ENCODE measurements at places on chromosomes 7 and 10.
A peak's percentile ranks its signal among the peaks of the same experiment; 100 is the strongest.

DNA sequence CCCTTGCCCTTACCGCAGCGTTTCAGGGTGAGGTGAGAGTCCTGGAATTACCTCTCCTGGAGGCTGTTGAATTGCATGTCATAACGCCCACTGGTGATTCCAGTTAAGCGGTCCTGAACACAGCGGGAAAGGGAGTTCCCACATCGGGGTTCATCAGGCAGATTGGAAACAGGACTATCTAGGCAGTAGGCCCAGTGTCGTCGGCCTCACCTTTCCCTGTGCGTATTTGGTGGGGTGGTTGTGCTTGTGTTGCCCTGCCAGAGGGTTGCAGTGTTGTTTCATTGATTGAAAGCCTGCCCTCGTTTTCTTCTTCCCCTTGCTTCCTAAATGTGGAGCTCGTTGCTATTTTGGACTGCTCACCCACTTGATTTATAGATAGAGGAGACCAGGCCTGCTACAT, 10.6 kb upstream of the SUN1 start:
- no peak for DNase-seq

GRCh38 chr10:79053081-79053434, 15.7 kb upstream of the ZMIZ1 start:
- no peak for DNase-seq

DNA sequence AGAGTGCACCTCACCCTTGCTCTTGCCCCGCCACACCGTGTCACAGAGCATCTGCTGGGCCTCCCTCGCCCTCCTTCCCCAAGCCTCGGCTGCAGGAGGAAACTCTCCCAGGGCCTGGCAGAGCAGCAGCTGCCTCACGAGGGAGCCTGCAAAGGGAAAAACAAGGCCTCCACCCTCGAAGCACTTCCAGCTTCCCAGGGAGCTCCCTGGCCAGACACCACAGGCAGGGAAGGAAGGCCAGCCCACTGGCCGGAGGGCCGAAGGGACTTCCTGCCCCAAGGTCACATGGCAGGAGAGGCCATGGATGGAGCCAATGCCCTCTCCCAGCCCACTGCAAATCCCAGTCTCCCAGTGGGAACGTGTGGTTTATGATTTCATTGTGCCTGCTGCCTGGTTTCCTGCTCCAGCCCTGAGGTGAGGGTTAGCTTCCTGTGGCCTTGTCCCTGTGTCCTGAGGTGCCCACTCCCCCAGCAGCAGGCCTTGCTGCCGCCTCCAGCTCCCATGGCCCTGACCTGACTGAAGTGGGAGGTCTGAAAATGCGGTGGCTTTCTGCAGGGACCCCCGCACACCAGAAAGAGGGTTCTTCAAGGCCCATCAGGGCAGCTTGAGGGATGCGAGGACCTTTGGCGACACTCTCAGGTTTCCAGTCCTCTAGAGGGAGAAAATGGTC, 100.5 kb upstream of the PPIF start:
- peak; percentile 38 for DNase-seq

DNA sequence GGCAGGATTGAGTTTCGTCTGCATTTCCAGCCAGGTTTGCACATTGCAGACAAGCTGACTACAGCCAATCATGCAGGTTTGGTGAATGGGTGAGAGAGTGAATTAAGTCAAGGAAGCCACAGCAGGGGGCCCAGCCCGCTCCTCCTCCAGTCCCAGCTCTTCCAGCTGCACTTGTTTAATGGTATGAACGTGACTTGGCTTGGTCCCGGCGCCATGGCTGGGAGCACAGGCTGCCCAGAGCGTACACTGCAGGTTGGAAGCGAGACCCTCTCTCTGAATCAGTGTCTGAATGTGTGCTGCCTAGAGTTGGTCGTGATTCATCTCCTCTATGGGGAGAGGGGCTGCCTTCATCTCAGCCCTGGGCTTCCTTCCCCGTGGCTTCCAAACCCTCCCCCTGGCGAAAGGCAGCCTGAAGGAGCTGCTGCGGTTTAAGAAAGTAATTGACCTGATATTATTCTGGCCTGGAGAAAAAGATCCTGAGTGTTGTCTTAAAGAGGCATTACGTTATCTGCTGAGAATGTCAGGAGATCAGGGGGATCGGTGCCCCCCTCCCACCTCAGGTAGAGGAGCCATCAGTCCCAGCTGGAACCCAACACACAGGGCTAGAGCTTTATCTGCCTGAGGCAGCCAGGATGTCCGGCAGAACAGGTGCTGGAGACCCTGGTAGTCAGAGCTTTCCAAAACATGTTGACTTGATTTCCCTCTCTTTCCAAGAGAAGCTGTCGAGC, 132.1 kb downstream of the COL26A1 start:
- DNase-seq: no peak

DNA sequence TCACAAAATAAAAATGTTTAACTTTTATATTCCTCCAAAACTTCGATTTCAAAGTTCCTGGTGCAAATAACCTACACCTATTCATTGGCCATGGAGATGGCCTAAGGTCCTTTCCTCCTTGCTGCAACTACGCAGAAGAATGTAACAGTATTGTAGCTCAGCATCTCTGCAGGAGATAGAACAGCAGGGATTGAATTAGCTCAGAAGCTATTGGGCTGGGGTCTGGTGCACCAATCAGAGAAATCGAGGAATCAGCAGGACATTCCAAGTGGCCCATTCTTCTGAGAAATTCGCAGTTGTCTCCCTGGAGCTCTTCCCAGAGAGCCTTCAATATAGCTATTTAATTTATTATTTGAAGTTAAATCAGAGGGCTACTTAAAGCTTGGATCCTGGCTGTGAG, 560.6 kb downstream of the GATA3 start:
- no peak for DNase-seq

DNA sequence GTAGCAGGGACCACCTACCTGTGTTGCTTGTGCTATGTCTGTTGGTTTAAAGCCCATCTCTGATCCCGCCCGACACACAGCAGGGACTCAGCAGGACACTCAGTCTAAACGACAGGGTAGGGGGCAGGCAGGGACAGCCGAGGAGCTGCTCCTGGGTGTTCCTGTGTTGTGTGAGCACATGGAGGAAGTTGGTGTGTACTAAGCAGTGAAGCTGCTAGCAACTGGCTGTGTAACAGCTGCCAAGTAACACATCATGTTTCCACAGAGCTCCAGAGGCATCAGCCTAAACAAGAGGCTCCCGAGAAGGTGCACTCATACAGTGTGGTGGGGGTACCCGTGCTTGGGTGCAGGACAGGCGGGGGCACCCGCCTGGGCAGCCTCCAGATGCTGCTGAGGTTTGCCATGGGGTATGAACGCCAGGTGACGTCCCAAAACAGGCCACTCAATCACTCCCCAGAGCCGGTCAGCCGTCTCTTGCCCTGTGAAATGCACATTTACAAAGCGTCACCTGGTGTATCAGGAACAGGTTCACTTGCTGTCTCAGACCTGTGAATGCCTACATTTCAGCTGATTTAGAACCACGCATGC, 59.6 kb downstream of the PTPRN2 start:
- DNase-seq: no peak

GRCh38 chr10:77299320-77299719, 338.3 kb downstream of the KCNMA1 start:
- no peak for DNase-seq

DNA sequence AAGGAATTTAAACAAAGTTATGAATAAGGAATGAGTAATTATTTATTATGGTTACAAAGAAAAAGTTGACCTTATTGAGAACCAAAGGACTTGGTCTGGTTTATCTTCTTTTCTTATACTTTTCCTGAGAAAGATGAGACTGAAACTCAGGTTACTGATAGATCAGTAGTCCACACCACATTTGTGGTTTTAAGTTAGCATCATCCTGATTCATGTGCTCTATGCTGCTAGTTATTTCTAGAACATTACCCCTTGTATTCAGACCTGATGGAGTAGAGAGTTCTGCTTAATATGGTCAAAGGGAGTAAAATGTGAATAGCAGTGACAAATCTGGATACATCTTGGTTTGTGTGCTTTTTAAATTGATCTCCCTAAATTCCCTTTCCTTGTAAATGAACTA, 63.8 kb downstream of the FOXP2 start:
- no peak for DNase-seq

- peak; percentile 3 for DNase-seq
Measured at GRCh38 chr10:84138478-84139125, 707 bp upstream of the GHITM start.

All from GM04503 (cell line).